Cerebellar cortex (tissue), 1 donor: ENCODE measurements at places on chromosomes 6 and 20.
A peak's percentile ranks its signal among the peaks of the same experiment; 100 is the strongest.

DNA sequence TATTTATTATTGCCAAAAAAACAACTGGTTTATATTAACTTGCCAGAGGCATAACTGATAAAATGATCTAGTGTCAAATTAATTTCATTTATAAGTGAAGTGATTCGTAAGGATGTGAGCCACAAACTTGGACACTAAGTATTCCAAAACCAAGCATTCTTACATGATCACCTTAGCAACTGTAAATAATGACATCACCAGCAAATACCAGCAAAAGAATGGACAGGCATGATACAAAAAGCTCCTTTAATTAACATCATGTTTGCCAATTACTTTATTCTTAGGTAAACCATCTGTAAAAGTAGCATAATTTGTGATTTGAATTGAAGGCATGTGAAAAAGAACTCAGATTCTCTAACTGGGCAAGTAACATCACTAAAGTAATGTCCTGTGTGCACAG is 17.2 kb upstream of the FNDC1 start:
- no peak for DNase-seq

DNA sequence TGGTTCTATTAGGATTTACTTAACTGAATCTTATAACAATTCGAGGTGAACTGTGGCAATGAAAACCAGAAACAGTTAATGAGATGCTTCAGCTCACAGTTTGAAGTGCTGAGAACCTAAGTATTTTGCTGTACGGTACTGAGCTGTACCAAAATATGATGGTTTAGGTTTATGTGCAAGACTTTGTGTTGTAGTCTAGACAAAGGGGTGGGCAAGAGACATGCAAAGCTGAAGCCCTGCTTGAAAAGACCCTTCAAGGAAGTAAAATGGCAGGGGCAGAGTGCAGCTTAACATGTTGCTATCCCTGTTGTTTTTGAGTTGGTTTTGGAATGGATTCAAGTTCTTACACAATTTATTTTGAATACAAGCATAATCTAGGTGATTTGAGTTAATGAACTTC is 54.0 kb downstream of the RNF182 start:
- DNase-seq = no peak

DNA sequence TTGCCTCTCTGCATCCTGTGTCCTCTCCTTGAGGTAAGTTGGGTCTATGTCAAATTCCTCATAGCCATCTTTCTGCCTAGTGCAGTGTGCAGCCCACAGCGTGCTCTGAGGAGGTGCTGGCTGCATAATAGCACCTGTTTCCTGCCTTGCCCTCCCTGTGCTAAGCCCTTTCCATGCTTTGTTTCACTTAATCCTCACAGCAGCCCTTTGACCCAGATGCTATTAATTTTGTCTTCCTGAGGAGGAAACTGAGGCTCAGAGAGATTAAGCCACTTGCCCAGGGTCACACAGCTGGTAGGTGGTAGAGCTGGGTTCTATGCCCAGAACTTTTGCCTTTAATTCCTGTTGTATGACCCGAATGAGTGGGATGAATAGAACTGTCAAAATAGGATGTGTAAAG is 13.5 kb downstream of the FAM83D start:
- no peak for DNase-seq

DNA sequence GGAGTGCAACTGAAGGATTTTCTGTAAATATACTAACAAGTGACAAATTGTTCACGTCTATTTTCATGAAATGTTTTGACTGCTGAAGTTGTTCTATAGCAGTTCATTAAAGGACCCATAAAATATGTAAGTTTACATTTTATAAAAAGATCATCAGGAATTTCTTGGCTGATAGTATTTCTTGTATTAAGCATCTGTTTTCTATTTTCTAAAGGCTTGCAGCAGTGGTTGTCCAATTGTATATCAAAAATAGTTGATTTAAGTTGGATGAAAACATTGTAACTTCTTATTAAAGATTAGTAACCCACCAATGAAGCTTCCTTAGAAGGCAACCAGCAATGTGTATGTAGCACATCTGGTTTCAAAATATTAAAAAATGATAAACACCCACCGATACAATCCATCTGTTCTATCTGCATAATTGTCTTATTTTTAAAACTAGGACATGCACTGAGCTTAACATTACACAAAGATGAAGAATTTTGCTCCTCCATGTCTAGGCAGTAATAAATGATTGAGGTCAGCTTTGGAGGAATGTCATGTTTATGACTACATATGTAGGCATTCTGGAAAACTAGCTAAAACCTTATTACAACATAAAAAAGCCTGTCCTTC is 301.3 kb upstream of the TCF21 start:
- no peak for DNase-seq

DNA sequence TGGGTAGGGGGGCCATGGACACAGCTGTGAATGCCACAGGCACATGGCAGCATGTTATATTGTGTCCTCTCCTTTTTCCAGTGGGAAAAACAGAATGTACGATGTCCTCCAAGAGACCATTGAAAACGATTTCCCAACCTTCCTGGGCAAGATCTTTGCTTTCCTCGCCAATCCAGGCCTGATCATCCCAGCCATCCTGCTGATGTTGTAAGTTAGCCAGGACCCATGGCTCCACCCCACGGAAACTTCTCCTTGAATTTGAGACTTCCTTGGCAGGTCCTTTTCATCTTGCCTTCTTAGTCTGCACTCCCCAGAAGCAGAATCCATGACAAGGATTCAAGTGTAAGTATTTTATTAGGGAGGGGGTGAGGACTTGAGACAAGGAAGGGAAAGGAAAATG is 28.2 kb upstream of the NOP56 start:
- DNase-seq = no peak

- no peak for DNase-seq
Measured at GRCh38 chr6:19167251-19167650, 669.9 kb upstream of the ID4 start.

DNA sequence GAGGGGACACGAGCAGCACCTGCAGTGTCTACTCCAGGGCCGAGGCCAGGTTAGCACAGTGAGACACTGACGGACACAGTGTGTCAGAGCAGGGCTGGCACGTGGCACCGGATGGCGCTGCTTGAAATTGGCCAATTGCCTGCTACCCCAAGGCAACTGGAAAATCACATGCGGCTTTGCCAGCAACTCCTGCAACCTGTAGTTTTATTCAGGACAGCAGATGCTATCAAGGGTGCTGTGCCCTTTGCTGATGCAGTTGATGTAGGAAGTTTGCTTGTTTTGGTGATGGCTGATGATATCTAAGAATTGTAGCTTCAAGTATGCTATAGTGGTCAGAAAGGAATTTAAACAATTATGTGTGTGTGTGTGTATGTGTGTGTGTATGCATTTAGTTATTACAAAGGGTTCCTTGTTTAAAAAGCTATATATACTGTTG is 25.9 kb downstream of the RIN2 start:
- no peak for DNase-seq

DNA sequence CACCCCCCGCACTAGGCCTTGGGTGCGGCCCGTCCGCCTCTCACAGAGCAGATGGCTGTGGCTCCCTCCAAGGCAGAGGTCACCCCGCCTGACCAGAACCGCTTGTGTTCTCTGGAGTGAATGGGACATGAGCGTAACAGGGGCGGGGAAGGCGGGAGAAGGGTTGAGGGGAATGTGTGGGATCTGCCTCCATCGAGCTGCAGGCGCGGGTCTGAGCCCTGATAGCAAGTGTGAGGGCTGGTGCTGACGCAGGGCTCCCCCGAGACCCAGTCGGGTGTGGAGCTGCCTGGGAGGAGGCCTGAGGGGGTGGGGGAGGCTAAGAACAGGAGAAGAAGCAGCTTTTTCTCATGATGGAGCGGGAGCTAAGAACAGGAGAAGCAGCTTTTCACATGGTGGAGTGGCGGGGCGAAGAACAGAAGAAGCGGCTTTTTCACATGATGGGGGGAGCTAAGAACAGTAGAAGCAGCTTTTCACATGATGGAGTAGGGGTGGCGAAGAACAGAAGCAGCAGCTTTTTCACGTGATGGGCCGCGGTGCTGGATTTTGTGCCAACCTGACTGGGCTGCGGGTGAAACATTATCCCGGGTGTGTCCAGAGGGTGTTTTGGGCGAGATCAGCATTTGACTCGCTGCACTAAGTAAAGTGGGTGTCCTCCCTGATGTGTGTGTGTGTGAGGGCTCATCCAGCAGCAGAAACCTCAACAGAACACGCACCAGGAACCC is 169.3 kb downstream of the TTLL2 start:
- DNase-seq = no peak

DNA sequence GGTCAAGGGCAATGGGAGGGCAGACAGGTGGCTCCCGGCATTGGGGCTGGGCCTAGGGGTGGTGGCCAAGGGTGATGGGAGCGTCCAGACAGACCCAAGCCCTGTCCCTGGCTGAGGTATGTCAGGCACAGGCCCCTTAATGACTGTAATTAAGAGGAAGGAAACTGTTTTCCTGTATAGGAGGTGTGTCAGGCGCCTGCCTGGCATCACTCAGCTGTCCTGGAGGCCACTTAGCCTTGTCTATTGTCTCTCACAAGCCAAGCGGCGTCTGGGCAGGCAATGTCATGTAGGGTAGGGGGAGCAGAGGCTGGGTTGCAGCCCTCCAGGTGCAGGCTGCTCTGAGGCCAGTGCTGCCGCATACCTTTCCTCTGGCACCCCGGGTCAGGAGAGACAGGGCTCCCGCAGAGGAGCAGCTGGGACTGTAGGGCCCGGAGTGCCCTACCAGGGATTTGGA is 3.9 kb upstream of the FAM83C start:
- DNase-seq = no peak

- DNase-seq = no peak
Measured at GRCh38 chr6:41503827-41504465, 42.2 kb upstream of the FOXP4 start.

DNA sequence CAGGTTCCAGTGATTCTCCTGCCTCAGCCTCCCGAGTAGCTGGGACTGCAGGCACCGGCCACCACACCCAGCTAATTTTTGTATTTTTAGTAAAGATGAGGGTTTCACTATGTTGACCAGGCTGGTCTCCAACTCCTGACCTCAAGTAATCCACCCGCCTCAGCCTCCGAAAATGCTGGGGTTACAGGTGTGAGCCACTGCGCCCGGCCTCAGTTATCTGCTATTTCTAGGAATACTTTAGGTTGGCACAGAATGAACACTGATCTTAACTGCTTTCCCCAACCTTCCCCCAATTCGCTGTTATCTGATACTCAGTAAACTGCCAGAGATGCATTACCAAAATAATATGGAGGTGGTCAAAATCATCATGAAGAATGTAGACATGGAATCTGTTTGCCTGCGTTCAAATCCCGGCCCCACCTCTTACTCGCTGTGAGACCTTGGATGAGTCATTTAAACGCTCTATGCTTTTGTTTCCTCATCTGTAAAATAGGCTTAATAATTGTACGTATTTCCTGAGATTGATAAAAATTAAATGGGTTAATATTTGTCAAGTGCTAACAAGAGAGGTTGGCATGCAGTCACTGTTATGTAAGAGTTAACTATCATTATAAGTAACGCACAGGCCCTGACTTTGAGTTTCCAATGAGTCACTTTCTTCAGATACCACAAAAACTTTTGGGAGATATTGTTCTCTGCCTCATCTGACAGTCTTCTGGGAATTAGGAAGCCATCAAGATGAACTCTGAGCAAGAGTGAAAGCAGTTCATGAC is 44.5 kb upstream of the NCOA3 start:
- DNase-seq = no peak

- DNase-seq = no peak
Measured at GRCh38 chr6:100230115-100230952, 234.4 kb downstream of the SIM1 start.

DNA sequence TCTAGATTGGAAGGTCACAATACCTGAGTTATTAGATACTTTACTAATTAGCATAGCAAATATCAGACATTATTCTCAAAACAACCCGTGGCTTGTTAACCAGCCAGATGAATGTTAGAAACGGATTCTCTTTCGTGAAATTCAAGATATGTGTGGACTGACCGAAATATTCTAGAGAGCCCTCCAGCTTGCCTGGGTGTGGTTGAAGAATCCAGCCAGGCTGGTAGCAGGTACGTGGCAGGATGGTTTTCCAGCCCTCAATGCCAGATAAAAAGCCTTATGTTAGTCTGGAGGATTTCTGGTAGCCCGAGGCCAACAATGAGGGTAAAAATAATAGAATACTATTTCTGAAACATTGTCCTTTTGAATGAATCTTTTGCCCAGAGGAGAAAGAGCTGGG is 19.3 kb downstream of the ECT2L start:
- no peak for DNase-seq

DNA sequence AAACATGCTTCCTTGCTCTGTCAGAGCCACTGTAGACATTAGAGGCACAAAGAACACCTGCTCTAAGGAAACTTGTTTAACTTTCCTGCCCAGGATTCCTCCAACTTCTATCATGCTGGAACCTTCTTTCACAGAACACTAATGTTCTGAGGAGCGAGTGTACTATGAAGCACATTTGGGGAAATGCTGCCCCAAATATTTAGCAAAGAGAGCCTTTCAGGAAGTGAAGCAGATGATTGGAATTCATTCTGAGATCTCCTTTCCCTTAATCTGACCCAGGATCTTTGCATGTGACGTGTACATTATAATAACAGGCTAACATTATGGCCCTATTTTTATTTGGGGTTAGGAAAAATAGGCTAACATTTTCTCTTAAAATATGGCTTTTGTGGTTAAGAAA is 21.0 kb upstream of the FYN start:
- no peak for DNase-seq

- DNase-seq = no peak
Measured at GRCh38 chr6:160112628-160113299, 8.9 kb upstream of the SLC22A1 start.

DNA sequence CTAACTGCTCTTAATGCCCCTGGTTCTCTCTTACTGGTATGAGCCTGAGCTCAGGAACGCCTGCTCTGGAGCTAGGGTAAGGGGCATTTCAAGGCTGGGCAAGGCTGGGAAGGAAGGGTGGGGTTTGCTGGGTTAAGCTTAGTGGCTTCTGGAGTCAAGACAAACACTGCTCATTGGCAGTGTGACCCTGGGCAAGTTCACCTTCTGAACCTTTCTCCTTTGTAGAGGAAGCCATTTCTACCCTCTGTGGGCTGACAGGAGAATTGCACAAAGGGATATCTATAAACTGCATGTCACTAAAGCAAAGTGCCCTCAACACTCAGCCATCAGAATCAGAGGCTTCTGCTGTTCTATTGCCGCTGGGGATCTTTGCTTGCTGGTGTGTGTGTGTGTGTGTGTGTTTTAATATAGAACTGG is 20.3 kb upstream of the LRRN4 start:
- peak; percentile 20 for DNase-seq

GRCh38 chr6:15398633-15399275 is 152.9 kb downstream of the JARID2 start:
- no peak for DNase-seq

- peak; percentile 77 for DNase-seq
Measured at GRCh38 chr6:79536585-79536953, 661 bp downstream of the LCA5 start.
